ENCODE measurements at places on chromosomes 7 and 10.
A peak's percentile ranks its signal among the peaks of the same experiment; 100 is the strongest.

DNA sequence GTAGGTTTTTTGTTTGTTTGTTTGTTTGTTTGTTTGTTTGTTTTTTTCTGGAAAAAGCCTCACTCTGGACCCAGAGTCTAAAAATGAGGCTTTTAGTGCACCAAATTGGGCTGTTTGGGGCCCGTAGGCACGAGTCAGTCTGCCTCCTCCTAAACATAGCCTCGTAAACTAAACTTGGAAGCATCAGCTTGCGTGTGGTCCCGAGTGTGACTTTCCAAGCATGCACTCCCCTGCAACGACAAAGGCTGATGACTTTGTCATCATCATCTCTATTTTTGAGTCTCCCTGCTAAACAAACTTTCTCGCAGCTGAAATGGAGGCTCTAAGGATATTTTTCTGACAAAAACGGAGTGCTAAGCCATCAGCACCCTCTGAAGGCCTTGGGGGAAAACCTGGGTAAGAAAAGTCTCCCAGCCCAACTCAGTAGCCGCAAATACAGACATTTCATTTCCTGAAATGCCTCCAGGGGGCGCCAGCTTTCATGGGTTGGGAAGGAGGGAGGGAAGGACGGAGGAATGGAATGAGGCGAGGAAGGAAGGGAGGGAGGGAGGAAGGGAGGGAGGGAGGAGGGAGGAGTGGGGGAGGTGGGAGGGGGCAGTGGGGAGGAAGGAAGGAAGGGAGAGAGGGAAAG lies 245.9 kb downstream of the KCNMA1 start:
- DNase-seq = peak; percentile 58

GRCh38 chr10:63554657-63555056 lies 33.5 kb downstream of the REEP3 start:
- DNase-seq = no peak

GRCh38 chr10:10164848-10165247 lies 852.8 kb upstream of the CELF2 start:
- no peak for DNase-seq

DNA sequence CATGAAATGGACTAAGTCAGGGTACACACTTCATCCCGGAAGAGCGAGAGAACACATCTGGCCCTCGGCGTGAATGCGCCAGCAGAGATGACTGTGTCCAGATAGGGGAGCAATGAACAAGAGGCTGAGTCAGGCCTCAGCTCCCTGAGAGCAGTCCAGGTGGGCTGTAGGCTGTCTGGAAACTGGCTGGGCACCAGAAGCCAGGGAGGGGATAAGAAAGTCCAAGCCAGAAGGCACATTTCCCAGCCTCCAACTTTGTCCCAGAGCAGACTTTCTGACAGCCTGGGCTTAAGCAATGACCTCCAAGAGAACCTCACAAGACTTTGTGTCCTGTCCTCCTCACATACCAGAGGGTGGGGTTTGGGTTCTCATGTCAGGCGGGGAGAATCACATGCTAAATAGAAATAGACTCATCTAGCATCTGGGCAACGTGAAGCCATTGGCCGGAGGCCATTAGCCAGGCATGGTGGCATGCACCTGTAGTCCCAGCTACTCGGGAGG lies 157.2 kb downstream of the ARHGAP12 start:
- no peak for DNase-seq

GRCh38 chr10:113431398-113432160 lies 121.3 kb upstream of the HABP2 start:
- no peak for DNase-seq

GRCh38 chr10:80447436-80448190 lies 6.5 kb upstream of the TSPAN14 start:
- DNase-seq = no peak

DNA sequence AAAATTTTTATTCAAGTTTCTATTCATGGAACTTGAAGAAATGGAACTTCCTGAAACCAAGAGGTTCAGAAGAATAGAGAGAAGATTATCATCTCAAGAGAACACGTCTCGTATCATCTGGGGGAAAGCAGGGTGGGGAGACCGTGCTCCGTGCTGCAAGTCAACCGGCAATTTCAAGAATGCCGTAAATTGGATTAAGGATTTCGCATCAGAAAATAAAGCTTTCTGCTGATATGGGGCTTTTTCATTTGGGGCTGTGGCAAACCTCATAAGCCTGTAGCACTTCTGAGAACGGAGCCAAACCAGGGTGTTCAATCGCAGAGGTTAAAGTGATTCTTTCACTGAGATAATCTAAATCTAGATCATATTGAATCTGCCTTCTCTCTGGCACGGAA lies 150.1 kb upstream of the NPS start:
- no peak for DNase-seq

GRCh38 chr10:24375510-24375909 lies 166.6 kb downstream of the KIAA1217 start:
- no peak for DNase-seq

- peak; percentile 51 for DNase-seq
Measured at GRCh38 chr7:157016352-157017041, 6.0 kb upstream of the MNX1 start.

DNA sequence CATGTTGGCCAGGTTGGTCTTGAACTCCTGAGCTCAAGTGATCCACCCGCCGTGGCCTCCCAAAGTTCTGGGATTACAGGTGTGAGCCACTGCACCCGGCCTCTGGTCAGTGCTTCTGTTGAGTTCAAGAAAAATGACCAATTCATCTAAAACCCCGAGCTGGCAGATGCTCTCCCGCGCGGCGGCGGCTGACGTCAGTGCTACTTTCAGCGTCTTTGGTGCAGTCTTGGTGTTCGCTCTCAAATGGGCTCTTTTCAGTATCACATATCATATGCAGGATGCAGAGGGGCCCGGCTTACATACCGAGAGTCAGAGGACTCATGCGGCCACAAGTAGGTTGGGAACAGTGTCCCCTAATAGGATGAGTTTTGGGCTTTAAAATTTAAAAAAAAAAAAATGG lies 125.9 kb downstream of the CUX1 start:
- no peak for DNase-seq

- DNase-seq = no peak
Measured at GRCh38 chr10:58963101-58963534, 213.3 kb upstream of the PHYHIPL start.

All from NCI-H2081 (cell line).